ENCODE measurements at places on chromosomes 2 and 18.

DNA sequence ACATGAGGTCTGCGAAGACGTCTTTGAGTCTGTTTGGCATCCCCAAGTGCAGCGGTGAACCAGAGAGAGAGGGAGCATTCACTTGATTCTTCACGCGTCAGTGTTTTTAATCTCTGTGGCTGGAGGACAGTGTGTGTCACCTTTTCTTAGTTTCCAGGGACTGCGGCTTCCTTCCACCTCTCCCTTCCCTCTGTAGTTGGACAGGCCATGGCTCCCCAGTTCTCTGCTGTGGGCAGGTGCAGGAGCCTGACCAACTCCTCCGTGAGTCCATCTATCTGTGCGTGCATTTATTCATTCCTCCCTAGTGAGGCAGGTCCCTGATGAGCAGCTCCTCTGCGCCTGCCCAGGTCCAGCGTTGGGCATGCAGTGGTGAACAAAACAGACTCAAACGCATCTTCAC is 42.9 kb downstream of the AGAP1 start:
- no peak for DNase-seq

DNA sequence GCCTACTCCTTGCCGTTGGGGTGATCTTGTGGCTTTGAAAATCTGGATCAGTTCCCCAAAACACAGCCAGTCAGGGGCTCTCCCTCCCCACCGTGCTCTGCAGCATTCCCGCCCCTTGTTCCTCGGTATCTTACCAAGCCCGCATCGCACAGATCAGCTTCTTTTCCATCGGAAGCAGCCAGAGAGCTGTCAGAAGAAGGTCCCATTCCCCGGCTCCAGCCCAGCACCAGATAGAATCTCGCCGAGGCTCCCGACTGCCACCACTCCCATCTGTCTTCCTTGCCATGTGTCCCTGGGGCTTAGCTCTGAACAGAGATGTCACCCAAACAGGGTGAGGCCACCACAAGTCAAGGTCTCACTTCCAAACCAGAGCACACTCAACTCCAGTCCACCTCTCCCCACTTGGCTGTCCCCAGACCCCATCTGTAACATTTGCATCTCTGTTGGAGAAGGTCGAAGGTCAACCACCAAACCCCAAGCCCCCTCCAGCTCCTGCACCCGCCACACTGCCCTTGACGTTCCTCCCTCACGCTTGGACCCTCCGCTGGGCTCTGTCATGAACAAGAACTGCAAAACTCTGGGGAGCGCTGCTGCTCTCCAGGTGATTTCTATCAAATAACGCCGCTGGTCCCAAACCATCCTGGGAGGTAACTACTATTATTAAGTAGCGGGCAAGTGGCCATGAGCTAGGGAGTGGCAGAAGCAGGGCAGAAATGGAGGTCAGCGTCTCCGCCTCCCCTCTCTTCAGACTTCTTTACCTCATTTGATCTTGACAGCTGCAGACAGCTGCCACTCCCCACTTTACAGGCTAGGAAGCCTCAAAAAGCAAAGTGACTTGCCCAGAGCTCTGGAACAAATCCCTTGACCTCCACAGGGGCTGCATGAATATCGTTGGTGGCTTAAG is 70.0 kb upstream of the TAF1B start:
- no peak for DNase-seq

DNA sequence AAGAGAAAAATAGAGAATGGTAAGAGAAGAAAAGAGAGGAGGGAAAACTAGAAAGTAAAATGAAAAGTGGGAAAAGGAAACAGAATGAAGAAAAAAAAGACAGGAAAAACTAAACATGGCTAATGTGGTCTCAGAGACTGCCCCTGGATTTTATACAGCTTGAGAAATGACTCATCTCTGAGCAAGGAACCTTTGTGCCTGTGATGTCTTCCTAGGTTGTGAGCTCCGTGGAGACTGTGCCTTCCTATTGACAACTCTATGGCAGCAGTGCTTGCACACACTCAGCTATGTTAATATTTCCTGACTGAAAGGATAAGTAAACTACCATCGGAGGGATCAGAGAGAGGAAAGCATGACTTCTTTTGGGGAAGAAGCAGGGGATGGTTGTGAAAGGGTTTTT is 203.8 kb downstream of the RDH14 start:
- no peak for DNase-seq

GRCh38 chr2:240571314-240571973 is 3.2 kb downstream of the RNPEPL1 start:
- DNase-seq, result no peak

GRCh38 chr2:218152777-218153176 is 14.0 kb downstream of the CXCR1 start:
- DNase-seq, result no peak

GRCh38 chr18:70019136-70019535 is 71.5 kb upstream of the CD226 start:
- DNase-seq, result no peak

GRCh38 chr2:222882484-222882928 is 21.7 kb downstream of the ACSL3 start:
- DNase-seq, result no peak

DNA sequence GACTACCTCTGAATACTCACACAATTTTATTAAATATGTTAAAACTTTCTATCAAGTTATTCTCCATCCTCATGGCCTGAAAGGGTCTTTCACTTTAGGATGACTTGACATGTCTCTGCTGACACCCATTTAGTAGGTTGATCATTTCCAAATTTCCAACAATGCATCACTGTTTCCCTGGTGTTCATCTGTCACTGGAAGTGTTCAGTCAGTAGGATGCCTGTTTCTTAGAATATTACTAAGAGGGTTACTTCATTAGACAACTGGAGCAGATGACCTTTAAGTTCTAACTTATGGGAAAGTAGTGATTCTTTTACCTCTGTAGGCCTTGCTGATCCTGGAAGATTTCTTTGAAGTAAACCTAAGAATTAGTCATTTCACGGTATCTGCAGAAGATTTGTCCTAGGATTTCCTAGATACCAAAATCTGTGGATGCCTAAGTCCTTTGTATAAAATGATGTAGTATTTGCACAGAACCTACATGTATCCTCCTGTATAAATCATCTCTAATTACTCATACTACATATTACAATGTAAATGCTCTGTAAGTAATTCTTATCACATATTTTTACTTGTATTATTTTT is 77.7 kb downstream of the MAP3K20 start:
- no peak for DNase-seq

GRCh38 chr18:23495723-23496440 is 7.4 kb upstream of the RMC1 start:
- no peak for DNase-seq

- DNase-seq, result no peak
Measured at GRCh38 chr2:56232912-56233311, 49.1 kb downstream of the CCDC85A start.

GRCh38 chr2:219404954-219405353 is 13.2 kb upstream of the DES start:
- DNase-seq, result no peak

DNA sequence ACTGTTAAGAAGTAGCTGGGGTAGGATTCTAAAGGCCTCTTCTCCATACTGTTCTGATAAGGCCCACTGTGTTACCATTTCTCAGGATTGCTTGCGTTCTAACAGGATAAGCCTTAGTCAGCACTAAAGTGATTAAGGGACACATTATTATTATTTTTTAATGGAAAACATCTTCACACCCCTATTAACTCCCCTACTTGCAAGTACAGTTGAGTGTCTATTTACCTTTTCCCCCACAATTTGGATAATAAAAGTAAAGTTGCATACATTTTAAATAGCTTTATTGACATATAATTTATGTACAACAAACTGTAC is 9.0 kb downstream of the REL start:
- no peak for DNase-seq

- no peak for DNase-seq
Measured at GRCh38 chr2:74845217-74845751, 11.4 kb downstream of the HK2 start.

GRCh38 chr18:13500227-13500865 is 226.0 kb downstream of the FAM210A start:
- no peak for DNase-seq

- DNase-seq, result no peak
Measured at GRCh38 chr2:240465765-240466578, 30.5 kb downstream of the GPC1 start.

DNA sequence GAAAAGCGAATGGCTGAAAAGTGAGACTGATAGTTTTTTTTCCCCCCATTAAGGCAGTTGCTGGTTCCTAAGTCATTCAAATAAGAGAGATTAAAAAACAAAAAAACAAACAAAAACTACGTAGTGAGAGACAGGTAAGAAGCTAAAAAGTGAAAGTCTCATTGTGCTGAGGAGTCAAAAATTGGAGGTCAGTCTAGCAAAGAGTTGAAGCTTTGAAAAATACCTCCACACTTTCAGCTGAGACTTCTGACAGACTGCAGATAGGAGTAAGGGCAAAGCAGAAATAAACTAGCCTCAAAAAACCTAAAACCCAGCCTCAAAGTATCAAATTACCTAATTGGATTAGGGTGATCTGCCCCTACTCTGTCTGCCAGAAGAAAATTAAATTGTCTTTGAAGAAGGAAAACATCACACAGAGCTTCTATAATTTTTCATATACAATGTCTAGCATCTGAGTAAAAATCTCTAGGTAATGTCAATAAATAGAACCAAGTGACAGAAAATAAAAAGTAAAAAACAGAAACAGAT is 10.9 kb upstream of the EIF2AK3 start:
- no peak for DNase-seq

DNA sequence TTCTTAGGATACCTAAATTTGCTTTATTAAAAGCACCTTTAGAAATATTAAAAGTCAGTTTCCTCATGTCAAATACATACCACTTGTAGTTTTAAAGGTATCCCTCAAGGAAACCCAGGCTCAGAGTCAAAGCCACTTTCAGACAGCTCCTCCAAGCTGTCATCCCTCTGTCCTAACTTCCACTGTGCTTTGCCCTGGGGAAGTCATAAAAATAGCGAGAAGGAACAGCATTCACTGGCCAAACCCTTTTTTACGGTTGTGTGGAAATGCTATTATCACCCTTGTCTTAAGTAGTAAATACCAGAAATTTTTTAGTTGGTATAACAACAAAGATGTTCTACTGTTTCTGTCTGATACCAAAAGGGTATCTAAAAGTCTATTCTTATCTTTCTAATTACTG is 680.5 kb downstream of the ZEB2 start:
- no peak for DNase-seq

- DNase-seq, result no peak
Measured at GRCh38 chr2:160561551-160562295, 68.1 kb upstream of the RBMS1 start.

- DNase-seq, result no peak
Measured at GRCh38 chr2:28234807-28235206, 157.9 kb upstream of the FOSL2 start.

GRCh38 chr2:184455624-184456023 is 142.7 kb upstream of the ZNF804A start:
- DNase-seq, result no peak

- DNase-seq, result no peak
Measured at GRCh38 chr2:40218679-40219078, 233.2 kb downstream of the SLC8A1 start.

GRCh38 chr2:126717928-126718327 is 62.0 kb downstream of the GYPC start:
- no peak for DNase-seq
